ENCODE measurements at places on chromosomes 11 and 22. TPM values are rescaled to one million over a fixed set of nuclear protein-coding genes. Genes with fewer than 3 reads are reported as not detected.

DNA sequence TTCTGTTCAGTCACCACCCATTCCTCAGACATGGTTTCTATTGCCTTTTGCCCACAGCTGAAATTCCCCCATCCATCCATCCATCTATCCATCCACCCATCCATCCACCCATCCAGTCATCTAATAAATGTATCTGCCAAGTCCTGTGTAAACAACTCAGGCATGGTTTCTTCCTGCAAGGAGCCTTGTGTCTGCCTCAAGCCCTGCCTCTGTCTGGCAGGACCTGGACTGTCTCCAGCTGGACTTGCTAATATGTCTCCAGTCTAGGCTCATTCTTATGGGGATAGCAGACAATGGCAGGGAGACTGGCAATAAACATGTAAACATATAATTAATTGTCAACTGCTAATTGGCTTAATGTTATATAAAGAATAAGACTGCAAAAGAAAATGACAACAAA is 64.7 kb upstream of the AMPD3 start:
- no peak for DNase-seq

DNA sequence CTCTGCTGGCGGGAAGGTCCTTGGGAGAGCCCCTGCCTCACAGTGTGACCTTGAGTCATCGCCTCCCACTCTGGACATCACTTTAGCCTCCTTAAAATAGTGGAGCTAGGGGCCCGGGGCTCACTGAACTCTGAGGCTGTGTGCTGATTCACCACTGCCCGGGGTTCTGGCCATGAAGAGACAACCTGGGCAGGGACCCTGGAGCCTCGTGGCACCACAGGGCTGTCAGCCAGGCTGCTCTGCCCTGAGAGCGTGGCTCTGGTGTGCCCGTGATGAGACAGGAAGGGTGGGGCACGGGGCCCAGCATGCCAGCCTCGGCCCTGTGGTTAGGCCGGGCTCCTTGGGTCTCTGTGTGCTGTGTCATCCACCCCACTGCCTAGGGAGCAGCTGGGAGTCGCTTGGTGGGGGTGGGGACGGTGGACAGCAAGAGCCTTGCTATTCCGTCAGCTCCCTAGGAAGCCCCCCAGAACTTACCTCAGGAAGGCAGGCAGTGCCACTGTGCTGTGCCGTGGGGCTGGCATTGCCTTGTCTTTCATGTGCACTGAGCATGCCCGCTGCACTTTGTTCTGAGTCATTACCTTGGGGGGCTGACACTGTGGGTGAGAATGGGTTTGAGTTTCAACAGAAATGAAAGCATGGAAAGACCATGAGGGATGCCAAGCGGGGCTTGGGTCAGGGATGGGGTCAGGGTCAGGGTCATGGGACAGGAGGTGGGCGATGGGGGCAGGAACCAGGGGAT is 31.7 kb downstream of the TPCN2 start:
- no peak for DNase-seq

DNA sequence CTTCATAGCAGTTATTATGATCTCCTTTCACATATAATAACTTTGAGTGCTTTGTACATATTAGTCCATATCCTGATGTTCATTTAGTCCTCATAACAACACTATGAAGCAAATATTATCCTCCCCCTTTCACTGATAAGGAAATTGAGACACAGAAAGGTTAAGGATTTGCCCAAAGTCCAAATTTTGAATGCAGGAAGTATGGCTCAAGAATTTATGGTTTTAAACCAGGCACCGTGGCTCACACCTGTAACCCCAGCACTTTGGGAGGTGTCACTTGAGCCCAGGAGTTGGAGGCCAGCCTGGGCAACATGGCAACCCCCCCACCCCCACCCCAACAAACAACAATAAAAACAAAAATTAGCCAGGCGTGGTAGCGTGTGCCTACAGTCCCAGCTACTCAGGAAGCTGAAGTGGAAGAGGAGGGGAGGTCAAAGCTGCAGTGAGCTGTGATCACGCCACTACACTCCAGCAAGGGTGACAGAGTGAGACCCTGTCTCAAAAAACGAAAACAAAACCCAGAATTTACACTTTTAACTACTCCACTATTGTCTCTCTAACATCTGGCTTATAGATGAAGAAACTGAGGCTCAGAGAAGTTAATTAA is 8.6 kb downstream of the CCDC34 start:
- DNase-seq: no peak

DNA sequence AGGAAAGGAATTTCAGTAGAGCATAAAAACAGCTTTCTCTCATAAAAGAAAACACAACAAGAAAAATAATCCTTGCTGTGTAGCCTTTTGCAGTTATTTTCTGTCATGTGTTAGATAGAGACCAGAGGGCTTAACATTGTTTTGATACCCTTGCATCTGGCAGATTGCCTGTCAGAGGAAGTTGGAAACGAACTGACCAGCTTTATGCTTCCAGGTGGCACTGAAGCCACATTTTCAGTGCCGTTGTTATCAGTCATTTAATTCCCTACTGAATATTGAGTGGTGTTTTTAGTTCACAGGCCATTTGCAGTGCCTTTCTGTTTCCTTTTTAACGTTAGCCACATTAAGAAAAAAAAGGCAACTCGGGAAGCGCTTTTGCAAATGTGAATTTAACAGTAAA is 21.5 kb upstream of the RAG2 start:
- peak; percentile 1 for DNase-seq

TMPRSS13 gene
- total RNA-seq: 0.09 TPM

- no peak for DNase-seq
Observed at GRCh38 chr11:1128311-1129142, 29.2 kb upstream of the MUC5AC start.

GRCh38 chr11:121696177-121696871 is 243.6 kb upstream of the SORL1-AS1 start:
- DNase-seq: no peak

EFCAB6 gene
- total RNA-seq: 6.2 TPM

LRFN4 gene
- total RNA-seq: 21.3 TPM

DNA sequence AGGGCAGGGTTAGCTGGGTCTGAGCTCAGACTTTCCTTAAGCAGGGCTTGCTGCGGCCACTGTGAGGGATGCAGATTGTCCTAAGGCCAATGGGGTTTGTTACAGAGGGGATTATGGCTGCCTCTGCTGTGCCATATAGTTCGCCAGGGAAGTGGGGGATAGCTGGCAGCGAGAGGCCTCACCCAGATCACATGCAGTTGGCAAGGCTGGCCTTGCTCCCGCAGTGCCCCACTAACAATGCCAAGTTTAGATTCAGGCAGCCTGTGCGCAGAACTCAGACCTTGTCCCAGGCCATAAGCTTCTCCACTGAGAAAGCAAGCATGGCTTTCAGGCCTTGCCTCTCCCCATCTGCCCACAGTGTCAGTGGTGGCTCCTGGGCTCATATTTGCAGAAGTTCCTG is 4.7 kb upstream of the APOL2 start:
- DNase-seq: peak; percentile 38

ARHGAP20 gene
- total RNA-seq: 34.5 TPM

GRCh38 chr11:2567026-2567671 is 122.3 kb downstream of the KCNQ1 start:
- DNase-seq: no peak

GRCh38 chr11:75214411-75214821 is 26.2 kb upstream of the TPBGL start:
- peak; percentile 17 for DNase-seq

GRCh38 chr11:32991427-32991826 is 24.3 kb upstream of the DEPDC7 start:
- DNase-seq: no peak

SLC2A11 gene
- total RNA-seq: 31.8 TPM

CLCF1 gene
- 0.27 TPM for total RNA-seq

GNAZ gene
- total RNA-seq: 51.8 TPM

PRR5L gene
- 12.9 TPM for total RNA-seq

DNA sequence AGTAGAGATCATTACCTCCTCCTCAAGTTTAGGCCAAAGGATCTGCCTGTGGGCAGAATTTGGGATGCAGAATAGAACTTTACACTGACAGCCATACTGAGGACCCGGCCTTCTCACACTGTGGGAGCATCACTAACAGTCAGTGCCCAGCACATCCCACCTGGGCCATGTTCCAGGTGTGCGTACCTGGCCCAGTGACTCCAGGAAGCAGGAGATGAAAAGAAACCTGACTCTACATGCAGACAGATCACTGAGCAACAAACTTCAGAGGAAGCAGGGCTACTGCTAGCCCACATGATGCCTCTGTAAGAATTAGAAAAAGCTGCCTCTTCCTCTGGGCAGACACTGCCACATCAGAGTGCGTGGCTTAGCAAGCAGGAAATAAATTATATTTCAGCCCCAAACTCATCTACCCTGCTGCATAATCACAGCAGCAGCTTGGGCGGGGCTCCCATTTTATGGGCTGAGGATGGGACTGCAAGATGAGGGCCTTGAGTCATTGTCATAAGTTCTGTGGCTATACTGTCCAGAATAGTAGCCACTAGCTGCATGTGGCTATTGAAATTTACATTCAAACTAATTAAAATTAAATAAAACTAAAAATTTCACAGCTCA is 6.0 kb upstream of the LMO2 start:
- DNase-seq: no peak

- no peak for DNase-seq
Observed at GRCh38 chr11:27679136-27680015, 20.9 kb downstream of the BDNF start.

DNA sequence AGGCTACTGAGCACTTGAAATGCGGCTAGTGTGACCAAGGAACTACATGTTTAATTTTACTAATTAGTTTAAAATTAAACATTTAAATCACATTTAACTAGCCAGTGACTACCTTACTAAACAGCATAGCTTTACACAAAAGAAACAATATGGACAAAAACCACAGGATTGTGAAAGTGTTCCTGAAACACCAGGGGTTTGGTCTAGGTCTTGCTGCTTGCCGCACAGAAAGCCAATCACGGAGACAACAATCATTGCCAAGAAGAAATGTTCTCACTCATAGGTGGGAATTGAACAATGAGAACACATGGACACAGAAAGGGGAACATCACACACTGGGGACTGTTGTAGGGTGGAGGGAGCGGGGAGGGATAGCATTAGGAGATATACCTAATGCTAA is 309.5 kb downstream of the C11orf87 start:
- DNase-seq: no peak

CHRNA10 gene
- total RNA-seq: 1.8 TPM

DNA sequence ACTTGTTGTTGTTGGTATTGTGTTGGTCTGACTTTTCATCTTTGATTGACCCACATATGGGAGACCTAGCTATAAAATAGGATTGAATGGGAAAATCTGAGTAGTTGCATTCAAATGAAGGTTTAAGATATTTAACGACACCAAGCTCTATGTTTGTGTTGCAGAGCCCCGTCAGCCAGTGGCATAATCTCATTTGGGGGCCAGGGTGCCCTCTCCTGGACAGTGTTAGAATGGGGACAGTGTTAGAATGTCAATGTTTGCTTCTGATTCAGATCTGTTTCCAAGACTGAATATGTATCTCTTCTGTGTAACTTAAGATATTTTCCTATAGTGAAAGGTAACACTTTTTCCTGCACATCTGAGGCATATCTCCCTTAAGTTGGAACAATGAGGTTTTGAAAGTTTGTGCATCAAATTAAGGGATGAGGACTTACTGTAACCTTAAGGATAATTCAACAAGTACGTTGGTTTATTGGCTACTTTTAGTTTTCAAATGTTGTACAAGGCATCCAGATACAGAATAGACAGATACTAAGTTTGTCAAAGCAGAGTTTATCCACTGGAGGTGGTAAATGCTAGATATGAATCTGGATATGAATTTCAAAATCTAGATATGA is 5.3 kb upstream of the OR52M1 start:
- DNase-seq: peak; percentile 20

DNA sequence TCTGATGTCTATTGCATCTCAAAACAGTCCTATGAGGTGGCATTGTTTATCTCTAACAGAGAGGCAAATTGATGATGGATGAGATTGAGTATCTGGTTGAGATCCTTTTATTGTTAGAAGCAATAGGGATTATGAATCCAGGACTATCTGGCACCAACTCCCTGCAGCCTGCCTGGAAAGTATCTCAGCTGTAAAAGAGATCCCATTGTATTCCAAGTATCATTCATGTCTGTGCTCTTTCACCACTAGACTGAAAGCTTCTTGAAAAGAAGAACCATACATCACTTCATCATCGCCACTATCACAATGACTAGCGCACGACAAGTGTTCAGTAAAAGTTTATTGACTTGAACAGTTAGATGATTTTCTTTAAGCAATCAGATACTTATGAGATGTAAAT is 41.9 kb upstream of the PCF11 start:
- no peak for DNase-seq

MISFA gene
- total RNA-seq: 5.8 TPM

GRCh38 chr11:133966921-133967598 is 10.3 kb upstream of the IGSF9B start:
- peak; percentile 75 for DNase-seq

DNA sequence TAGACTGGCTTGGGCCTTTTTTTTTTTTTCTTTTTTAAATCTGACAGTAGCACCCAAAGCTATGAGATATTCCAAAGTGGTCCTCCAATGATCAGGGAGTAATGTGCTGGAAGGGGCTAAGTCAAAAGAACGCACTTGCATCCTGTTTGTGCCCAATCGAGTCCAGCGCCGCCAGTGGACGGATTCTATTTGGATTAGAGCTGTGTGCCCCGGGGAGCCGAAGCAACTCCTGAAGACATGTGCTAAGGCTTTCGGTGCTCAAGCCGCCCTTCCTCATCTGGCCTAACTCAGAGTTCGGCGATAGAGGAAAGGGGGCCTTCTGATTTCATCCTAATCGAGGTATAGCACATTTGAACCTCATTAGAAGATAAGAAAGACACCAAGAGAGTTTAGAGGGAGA is 147.8 kb upstream of the NECTIN1 start:
- DNase-seq: no peak

DNA sequence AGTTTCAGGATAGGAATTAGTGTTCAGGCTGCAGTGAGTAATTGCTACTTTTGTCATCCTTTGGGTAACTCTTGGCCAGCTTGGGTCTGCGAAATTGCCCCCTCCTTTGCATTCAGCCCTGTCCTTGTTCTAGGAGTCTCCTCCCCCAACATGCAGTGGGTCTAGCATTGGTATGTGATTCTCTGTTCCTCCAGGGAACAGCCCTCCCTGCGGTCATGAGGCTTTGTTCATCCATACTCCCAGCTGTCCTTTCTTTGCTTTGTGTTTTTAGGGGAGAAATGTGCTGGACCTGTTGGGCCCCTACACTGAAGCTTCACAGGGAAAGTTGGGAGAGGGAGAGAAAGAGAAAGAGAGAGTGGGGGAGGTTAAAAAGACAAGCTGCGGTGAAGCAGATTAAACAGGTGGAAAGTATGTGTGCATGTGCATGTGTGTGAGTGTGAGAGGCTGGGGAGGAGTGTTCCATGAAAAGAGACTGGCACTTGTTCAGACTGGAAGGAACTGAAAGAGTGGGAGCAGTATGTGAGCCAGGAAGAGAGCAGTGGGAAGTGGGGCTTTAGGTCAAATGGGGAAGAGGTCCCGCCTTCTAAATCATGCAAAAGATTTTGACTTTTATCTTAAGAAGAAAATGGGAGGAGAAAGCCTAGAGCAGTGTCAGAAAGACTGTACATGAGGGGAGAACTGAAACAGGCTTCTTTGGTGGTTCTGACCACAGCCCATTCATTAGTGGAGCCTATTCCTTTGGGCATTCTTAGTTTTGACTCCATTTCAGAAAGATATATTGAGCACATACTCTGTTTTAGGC is 17.9 kb upstream of the SESN3 start:
- DNase-seq: no peak

KDM4E gene
- not detected for total RNA-seq

GRCh38 chr11:65422633-65423515 is at the start of gene NEAT1:
TSS of gene NEAT1 (plus strand) at chr11:65422798.
- DNase-seq: peak; percentile 67
